OCI-LY7 (cell line): ENCODE measurements at places on chromosomes 16 and 17.

GRCh38 chr17:81500047-81500446, 12.6 kb downstream of the ACTG1 start:
- DNase-seq, result no peak

- DNase-seq, result no peak
Measured at GRCh38 chr16:10765772-10766171, 22.1 kb downstream of the NUBP1 start.

- DNase-seq, result no peak
Measured at GRCh38 chr16:3188675-3188924, 596 bp downstream of the OR1F1 start.

DNA sequence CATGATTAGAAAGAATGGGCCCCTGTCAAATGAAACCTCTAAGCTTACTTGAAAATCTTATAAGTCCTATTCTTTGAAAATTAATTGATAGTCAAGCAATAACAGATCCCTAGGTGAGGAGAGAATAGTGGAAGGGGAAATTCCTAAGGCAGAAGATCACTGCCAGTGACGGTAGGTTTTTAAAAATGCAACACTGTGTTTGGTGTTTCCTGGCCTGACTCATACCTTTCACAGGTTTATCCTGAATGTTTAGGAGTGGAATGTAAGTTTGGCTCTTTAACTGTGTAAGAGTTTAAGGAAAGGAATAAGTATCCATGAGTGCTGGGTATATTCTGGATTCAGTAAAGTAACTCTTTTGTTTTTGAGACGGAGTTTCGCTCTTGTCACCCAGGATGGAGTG, 23.8 kb downstream of the HAPSTR1 start:
- DNase-seq, result no peak

- no peak for DNase-seq
Measured at GRCh38 chr16:73113336-73113735, 65.4 kb upstream of the ZFHX3 start.

DNA sequence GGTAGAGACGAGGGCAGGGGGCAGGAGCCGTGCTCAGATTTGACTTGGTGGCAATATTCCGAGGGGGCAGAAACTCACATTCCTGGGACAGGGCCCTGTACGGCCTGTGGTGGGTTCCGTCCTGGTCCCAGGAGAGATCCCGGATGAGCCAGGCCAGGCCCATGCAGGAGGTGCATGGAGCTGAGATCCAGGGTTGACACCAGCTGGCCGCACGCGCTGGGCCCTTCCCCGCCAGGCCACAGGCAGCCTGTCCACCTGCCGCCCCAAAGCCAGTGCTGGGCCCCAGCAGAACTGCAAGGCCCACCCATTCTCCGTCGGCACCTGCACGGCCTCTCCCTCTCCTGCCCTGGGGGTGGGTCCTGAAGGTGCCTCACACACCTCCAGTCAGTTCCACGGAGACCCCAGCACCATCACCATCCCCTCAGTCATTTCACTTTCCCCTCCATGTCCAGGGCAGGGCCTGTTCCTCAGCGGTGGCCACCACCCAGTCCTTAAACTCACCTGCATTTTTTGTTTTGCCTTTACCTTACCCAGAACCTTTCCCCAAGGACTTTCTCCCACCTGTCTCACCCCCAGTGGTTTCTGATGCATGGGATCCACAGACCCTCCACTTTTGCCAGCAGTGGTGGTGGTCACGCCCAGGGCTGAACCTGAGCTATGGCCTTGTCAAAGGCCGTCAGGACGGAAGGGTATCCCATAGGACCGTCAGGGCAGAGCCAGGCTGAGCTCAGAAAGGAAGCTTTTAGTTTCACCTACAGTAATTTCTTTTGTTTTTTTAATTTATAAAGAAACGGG, 25.1 kb upstream of the CDH15 start:
- DNase-seq, result no peak

DNA sequence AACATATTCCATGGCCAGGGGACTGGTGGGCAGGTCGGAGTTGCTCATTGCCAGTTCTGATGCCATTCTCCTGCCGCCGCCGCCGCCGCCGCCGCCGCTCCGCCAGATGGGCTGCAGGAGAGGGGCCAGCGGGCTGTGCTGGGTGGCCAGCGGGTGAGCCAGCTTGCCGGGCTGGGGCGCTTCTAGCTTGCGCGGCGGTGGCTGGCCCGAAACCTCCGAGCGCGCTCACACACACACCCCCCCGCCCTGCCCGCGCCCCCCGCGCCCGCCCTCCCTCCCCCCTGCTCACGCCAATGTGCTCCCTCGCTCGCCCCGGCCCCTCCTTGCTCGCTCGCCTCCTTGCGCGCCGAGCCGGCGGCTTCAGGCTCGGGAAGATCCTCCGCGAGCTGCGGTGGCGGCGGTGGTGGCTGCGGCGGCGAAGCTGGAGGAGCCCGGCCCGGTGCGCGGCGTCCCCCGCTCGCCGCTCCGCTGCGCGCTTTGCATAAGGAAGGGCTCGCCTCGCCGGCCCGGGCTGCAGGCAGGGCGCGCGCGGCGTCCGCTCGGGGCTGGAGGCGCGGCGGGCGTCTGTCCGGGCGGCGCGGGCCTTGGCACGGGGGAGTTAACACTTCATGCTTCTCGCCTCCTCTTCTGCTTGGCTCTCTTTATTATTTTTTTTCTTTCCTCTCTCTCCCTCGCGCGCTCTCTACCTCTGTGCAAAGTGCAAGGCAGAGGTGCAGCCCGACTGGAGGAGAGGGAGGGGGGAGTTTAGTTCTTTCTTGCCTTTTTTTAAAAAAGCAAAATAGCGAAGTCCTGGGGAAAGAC, 500 bp downstream of the MAF start:
- peak; percentile 31 for DNase-seq

DNA sequence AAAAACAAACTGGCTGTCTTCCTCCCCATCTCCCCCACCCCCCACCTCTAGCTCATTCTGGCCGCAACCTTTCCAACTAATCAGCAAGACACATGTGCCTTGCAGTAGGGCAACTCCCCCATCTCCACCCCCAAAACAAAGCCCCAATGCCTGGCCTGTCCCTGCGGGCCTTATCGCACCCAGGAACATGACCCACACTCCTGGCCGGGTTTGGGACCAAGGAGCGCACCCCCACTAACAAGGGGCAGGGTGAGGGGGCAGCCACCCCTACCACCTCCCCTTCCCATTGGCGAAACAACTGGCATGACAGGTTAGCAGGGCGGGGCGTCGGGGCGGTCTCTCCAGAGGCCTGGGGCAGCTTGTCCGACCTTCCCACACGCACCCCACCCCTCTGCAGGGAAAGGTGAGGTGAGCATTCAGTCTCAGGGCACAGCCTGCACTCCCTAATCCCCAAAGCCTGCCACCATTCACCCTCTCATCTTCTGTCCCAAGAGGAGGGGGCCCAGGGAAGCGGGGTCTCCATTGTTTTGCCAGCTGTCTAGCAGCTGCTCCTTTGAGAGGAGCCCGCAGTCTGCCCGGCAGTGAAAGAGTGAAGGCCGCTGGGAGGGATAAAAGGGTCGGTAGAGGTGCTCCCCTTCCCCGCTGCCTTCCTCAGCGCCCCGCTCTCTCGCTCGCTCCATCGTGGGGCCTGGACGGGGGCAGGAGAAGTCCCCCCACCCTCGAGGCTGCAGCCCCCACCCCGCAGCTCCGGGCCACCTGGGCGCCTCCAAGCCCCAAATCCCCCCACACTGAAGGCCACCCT, 765 bp downstream of the MYO18A start:
- DNase-seq, result no peak

DNA sequence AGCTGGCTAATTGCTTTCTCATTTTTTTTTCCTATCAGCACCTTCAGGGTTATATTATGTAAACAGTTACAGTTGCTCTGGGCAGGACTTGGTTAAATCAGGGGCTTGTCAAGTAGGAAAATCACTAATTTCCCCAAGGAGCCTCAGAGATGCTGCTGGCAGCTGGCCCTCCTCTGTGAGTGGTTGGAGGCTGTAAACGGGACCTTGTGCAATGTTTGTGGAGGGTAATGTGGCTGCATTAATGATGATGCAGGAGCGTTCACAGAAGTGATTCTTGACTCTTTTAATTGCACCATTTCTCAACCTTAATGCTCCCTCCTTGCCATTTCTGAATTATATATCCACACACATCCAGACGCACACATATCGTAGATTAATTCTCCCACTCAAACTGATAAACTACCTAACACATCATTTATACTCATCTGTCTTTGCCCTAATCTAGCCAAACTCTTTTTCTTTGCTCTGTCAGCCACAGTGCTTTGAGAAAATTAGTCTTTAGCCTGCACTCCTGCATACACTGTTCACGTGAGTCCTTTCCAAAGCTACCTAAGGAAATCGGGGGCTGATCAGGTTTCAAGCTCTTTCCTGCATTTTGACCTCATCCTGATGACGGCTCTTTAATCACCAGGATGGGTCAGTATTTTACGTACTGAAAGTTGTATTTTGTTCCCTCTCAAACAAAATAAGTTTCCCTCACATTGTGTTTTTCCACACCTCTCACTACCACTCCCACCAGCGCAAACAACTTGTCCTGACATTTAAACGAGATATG, 154.4 kb upstream of the PIRT start:
- DNase-seq, result no peak

GRCh38 chr17:34361478-34362061, 1.5 kb downstream of the CCL1 start:
- peak; percentile 95 for DNase-seq

GRCh38 chr16:67641779-67642708, 2.9 kb upstream of the CARMIL2 start:
- DNase-seq, result no peak

DNA sequence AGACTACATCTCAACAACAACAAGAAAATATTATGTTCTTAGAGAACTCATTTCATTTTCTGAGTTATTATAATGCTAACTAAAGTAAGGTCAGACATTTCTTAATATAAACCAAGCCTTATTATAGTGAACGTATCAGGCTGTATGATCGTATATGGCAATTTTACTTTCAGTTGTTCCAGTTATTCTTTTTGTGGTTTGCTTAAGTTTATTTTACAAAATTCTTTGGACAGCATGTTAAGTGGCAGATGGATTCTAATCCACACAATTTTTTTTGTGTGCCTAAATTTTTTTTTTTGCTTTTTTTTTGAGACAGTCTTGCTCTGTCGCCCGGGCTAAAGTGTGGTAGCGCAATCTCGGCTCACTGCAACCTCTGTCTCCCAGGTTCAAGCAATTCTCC, 59.0 kb downstream of the VMP1 start:
- no peak for DNase-seq

GRCh38 chr17:4852567-4853207, 19.5 kb downstream of the MINK1 start:
- no peak for DNase-seq

DNA sequence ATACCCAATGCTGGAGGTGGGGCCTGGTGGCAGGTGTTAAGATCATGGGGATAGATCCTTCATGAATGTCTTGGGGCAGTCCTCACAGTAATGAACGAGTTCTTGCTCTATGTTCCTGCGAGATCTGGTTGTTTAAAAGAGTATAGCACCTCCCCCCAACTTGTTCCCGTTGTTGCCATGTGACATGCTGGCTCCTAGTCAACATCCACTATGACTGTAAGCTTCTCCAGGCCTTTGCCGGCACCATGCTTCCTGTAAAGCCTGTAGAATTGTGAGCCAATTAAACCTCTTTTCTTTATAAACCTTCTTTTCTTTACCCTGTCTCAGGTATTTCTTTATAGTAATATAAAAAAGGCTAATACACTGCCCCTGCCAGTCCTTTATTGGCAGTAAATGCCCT, 33.3 kb downstream of the RANBP10 start:
- DNase-seq, result no peak

GRCh38 chr16:11354407-11354732, 9.1 kb downstream of the RMI2 start:
- DNase-seq, result peak; percentile 66

- DNase-seq, result no peak
Measured at GRCh38 chr17:79230576-79230975, 156.0 kb downstream of the ENGASE start.

DNA sequence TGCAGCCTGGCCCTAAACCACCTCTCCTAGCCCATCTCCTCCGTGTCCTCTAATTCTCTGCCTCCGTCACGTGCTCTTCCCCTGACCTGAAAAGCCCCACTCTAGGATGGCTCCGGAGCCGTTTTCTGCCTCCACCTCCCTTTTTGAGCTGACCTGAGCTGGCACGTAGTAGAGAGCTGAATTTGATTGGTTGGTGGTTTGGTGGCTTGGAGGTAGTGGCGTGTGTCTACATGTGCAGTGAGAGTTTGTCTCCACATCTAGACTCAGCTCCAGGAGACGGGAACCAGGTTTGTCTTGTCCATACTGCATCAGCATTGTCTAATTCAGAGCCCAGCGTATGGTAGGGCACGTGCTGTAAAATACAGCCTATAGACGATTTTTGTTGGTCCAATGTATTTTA, 3.0 kb downstream of the SBK1 start:
- no peak for DNase-seq

GRCh38 chr17:82287868-82288801, 14.6 kb upstream of the CSNK1D start:
- DNase-seq, result no peak

DNA sequence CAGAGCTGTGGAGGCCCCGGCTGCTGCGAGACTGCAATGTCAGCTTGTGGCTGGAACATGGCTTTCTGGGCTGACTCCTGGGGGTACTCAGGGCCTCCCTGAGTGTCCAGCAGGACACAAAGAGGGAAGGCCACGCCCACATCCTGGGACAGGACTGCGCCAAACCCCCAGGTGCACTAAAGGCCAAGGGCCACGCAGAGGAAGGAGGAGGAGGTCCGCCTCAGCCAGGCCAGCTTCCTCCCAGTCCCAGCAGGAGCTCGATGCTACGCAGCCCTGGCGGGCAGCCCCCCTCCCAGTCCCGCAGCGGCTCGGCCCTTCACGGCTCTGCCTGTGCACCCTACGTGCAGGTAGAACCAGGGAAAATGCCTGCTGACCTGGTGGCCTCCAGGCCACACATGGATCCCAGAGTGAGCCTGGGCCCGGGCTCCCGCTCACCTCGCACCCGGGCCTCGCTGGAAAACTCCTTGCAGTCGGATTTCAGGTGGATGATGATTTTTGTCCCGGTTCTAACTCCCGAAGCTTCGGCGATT, 21.2 kb downstream of the DNASE1 start:
- no peak for DNase-seq

DNA sequence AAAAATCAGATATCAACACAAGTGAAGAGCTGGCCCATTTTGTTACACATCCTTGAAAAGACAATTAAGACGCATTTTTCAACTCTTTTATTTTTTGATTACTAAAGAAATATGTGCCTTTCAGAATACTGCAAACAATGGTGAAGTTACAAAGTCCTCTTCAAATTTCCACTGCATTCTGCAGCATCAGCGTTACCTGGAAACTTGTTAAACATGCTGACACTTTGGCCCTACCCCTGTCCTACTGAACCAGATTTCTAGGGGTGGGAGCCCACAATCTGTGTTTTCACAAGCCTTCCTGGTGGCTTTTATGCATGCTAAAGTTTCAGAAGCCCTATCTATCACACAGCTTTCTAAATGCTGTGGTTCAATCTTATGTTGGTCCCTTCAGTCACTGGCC, 4.5 kb upstream of the CCL14 start:
- no peak for DNase-seq

- DNase-seq, result no peak
Measured at GRCh38 chr16:27236635-27237218, 31.8 kb downstream of the NSMCE1 start.

DNA sequence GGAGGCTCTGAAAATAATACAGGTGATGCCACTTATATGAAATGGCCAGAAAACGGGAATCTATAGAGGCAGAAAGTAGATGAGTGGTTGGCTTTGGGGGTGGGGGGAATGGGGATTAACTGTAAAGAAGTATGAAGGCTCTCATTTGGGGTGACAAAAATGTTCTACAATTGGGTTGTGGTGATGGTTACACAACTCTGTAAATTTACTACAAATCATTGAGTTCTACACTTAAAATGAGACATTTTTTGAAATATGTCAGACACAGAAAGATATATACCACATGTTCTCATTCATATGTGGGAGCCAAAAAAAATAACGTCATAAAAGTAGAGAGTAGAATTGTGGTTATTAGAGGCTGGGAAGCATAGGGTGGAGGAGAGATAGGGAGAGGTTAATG, 25.7 kb downstream of the ARHGAP17 start:
- no peak for DNase-seq
